ENCODE measurements at places on chromosomes 13 and 19.

DNA sequence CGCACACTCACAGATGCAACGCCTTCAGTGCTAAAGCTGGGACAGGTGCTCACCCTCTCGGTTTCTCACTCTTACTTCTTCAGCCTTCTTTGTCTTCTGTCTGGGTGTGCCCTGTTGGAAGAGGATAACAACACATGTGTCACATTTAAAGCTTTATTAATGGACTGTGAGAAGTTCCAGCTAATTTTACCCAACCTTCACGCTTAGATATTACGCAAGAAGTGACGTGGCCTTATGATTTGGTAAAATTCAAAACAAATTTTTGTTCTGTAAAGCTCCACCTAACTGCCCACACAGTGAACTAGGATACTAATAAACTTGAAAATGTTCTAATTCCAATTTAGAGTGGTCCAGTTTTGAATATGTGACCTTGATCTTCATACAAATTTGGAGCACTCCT, 66.7 kb upstream of the LRCH1 start:
- DNase-seq = no peak

DNA sequence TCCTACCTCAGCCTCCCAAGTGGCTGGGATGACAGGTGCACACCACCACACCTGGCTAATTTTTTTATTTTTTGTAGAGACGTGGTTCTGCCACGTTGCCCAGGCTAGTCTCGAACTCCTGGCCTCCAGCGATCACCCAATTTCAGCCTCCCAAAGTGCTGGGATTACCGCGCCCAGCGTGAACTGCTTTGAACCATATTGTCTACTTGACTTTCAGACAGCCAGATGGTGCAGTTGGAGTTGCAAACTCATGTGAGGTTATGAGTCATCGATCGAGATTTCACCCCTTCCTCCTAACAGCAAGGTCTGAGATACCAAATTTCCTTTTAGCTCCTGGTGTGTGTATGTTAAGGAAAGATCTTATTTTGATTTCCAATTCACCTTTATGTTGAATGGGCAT, 2.7 kb downstream of the SLC27A1 start:
- no peak for DNase-seq

DNA sequence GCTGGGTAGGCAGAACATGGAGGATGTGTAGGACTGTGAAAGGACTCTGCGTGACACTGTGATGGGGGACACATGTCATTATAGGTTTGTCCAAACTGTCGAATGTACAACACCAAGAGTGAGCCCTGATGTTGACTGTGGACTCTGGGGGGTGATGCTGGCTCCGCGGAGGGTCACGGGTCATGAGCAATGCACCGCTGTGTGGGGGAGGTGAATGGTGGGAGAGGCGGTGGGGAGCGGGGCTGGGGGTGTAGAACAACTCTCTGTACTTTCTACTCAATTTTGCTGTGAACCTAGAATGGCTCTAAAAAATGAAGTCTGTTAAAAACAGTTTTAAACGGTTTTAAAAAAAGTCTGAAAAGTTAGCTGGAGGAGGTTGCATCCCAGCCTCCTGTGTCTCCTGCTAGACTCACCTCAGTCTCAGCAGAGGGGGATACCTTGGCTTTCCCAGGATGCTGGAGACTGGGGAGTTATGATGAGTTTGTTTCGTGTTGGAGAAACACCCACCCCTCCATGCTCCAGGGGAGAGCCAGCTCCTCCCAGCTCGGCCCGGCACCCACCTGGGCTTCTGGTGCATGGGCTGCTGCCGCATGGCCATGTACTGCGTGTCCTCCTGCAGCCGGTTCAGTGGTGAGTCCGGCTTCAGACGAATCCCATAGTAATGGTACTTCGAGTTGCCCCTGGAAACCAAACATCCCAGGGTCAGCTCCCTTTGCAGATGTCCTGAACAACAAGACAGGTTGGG, 34.7 kb upstream of the RANBP3 start:
- DNase-seq = no peak

GRCh38 chr19:48471836-48472235, 2.7 kb downstream of the CYTH2 start:
- no peak for DNase-seq

DNA sequence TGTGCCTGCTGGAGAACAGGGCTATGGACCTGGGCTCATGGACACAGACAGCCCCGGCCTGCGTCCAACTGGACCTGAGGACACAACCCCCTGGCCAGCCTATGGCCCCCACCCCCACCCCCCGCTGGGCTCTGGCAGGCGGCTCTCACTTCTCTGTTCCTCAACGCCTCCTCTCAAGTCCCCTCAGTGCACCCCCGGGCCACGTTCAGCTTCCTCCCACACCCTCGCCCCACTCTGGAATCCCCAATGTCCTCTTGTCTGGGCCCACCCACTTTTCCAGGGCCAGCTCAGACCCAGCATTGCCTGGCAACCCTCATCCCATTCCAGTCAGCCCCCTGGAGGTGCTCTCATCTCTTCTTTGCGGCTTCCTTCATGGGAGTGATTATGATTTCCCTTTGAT, 130.2 kb upstream of the SPACA7 start:
- DNase-seq = no peak

DNA sequence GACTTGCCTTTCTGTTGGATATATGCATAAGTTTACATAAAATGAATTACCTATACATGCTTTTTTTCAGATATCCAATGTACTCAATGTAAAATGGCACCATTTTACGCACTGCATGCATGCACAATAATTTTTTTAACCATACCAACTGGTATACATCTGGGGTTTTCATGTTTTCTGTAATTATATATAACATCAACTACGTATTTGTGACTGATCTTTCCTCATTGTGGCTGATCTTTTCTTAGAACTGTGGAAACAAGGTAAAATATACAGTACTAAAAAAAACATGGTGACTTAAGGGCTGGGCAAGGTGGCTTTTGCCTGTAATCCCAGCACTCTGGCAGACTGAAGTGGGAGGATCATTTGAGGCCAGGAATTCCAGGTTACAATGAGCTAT, 18.5 kb downstream of the PSPC1 start:
- no peak for DNase-seq

GRCh38 chr19:53649746-53650593, 18.2 kb downstream of the DPRX start:
- DNase-seq = no peak

DNA sequence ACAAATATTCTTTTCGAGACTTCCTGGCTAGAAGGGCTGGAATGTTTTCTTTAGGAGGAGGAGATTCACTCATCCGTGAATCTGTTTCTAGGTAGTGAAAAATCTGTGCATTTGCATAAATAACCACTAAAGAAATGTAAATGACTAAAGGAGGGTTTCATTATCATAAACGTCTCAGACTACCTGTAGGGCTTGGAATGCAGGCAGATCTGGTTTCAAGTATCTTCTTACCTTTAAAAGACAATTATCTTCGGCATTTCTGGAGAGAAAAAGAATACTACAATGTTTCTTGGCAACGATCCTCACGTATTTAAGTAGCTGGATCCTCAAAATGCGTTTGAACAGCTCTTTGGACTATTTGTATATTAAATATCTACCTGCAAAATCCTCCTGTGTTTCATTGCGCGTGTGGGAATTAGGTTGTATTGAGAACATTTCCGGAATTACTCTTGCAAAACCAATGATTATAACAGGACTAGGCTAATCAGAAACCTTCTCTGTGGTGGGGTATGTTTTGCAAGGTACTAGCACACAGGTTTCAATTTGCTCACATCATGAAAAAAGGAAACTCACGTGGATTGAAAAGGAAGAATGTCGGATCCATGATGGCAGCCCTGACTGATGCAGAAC, 291.1 kb upstream of the ARGLU1 start:
- no peak for DNase-seq

Measured in caudate nucleus (tissue), 63 donors.